ENCODE measurements at places on chromosomes 16 and 17.

GRCh38 chr16:82655072-82655714, 28.4 kb downstream of the CDH13 start:
- peak; percentile 50 for DNase-seq

GRCh38 chr16:12637002-12637401, 166.7 kb downstream of the CPPED1 start:
- DNase-seq = no peak

- DNase-seq = no peak
These were observed 15.4 kb upstream of the ENPP7 start for GRCh38 chr17:79715098-79715942.

- no peak for DNase-seq
These were observed 117.2 kb upstream of the METRNL start for GRCh38 chr17:82962163-82962720.

GRCh38 chr16:50889276-50889675, 147.4 kb downstream of the CYLD start:
- DNase-seq = no peak

DNA sequence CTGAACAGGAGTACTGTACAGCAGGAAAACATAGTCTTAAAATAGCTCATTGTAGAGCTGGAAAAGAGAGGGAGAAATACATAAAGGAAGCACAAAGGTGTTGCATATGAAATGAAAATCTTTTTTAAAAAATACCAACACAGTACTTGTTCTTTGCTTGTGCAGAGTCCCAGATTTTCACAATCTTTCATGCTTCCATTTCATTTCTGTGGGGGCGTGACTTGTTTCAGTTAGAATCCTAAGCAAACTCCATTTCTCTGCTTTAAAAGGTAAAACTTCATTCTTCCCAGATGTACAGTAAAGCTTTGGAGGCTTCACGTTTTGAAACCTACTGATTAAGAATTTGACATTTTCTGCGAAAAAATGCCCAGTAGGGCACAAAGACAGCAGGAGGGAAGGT, 48.5 kb upstream of the MARCHF10 start:
- DNase-seq = no peak

DNA sequence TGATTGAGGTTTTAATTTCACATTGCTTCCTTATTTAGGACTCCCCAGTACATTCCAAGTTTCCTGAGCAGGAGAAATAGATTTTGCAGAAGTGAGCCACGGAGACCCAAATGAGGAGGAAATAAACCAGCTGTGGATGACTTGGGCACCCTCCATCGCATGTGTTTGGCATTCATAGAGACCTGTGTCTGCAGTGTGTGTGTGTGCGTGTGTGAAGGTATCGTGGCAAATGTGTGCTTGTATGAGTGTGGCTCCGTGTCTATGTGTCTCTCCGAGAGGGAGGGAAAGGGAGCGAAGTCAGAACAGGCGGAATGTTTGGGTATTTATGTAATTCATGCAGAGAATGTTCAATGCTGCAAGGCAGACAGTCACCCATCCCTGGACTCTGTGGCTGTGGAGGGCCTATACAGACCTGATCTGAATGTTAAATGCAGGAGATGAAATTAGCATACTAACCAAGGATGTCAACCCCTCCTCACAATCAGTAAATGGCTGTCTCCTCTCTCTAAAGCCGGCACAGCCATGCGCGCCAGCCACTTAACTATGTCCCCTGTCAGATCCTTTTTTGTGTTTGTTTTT, 186.0 kb upstream of the ZFHX3 start:
- DNase-seq = no peak

- DNase-seq = no peak
These were observed 11.8 kb upstream of the CDC42EP4 start for GRCh38 chr17:73323409-73324159.

GRCh38 chr16:74450236-74450635, 29.0 kb upstream of the CLEC18B start:
- no peak for DNase-seq

GRCh38 chr17:83086199-83086880, 6.9 kb downstream of the METRNL start:
- DNase-seq = no peak

DNA sequence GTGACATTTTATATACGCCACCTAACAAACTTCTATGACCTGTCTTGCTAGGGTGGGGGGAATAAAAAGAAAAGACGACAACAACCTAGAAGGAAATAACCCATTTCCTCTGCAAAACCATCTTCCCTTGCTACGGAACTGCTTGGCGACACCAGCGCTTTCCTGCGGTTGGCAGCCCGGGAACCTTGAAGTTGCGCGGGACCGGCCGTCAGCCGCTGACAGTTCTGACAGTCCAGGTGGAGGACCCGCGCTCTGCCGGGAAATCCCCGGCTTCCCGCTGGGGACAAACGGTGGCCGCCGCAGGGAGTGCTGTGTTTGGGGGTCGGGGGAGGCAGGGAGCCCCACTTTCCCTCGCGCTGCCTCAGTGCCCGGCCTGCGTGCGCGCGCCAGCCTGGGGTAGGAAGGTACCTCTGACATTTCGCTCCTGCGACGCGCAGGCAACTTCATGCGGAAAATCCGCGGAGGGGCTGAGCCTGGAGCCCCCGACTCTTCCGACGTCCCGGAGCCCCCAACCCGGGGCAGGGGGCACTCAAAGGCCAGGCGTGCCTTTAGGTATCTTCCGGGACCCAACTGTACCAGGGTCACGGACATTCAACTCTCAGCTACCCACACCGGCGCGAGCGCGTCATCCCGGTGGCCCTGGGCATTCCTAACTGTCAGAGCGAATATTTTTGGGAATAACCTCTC, 516 bp downstream of the SLC16A6 start:
- DNase-seq = no peak

GRCh38 chr17:18327556-18327955, 12.5 kb downstream of the SMCR8 start:
- no peak for DNase-seq

GRCh38 chr17:7431231-7431630, 2.6 kb downstream of the SPEM3 start:
- DNase-seq = no peak

- DNase-seq = no peak
These were observed 14.0 kb upstream of the KRT222 start for GRCh38 chr17:40678902-40679522.

DNA sequence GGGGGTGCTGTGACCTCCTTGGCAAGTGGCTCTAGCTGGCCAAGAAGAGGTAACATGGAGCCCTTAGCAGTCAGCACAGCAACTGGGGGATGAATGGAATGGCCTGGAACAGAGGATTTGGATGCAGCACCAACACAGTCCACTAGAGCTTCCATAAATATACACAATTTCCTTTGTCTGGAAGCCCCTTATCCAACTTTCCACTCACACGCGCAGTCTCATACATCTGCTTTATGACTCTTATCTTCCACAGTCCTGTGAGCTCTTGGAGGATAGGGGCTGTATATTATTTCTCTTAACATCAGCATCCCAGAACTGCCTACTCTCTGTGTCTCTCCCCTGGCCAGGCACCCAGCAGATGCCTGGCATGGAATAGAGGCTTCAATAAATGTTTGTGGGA, 235.6 kb upstream of the MAF start:
- no peak for DNase-seq

- DNase-seq = no peak
These were observed 12.5 kb upstream of the TMIGD1 start for GRCh38 chr17:30346221-30346795.

GRCh38 chr17:66240630-66241029, 11.4 kb upstream of the APOH start:
- DNase-seq = no peak

DNA sequence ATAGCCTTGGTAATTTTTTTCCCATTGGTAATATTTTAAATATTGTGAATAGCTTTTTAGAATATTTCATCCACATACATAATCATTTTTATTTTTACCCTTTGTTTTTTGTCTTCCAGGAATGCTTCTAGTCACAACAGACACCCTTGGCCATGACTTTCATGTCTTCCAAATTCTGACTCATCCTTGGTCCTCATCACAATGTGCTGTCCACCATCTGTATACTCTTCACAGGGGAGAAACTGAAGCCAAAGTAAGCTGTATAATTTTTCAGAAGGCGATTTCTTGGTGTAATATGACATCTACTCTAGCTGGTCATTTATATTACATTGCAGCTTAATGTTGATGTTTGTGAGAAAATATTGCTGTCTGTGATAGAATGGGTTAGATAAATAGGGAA, 269.4 kb downstream of the BCAS3 start:
- DNase-seq = no peak

DNA sequence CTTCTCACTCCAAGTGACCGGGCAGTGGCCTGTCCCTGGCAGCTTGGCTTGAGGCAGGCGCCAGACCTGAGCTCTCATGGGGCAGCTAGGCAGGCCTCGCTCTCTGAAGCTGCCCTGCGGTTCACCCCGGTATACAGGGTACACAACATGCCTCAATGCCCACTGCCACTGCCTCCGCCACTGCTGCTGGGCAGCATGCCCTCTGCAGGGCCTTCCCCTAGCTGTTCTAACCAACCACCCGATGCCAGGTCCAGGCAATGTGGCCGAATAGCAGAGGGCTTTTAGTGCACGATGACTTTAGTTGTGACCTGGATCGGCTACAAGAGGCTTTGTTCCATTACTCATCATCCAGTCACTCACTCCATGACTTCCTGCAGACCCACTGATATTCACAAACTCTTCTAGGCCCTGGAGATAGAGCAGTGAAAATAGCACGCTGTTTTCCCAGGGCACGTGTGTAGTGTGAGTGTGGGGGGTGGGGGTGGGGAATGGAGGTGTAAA, 19.7 kb downstream of the CDC42EP4 start:
- DNase-seq = no peak

GRCh38 chr16:23436951-23437350, 16.0 kb downstream of the COG7 start:
- DNase-seq = no peak

- DNase-seq = peak; percentile 8
These were observed 776 bp downstream of the LRRC75A start for GRCh38 chr17:16491131-16491702.

GRCh38 chr17:27310565-27311110, 16.7 kb downstream of the WSB1 start:
- no peak for DNase-seq

DNA sequence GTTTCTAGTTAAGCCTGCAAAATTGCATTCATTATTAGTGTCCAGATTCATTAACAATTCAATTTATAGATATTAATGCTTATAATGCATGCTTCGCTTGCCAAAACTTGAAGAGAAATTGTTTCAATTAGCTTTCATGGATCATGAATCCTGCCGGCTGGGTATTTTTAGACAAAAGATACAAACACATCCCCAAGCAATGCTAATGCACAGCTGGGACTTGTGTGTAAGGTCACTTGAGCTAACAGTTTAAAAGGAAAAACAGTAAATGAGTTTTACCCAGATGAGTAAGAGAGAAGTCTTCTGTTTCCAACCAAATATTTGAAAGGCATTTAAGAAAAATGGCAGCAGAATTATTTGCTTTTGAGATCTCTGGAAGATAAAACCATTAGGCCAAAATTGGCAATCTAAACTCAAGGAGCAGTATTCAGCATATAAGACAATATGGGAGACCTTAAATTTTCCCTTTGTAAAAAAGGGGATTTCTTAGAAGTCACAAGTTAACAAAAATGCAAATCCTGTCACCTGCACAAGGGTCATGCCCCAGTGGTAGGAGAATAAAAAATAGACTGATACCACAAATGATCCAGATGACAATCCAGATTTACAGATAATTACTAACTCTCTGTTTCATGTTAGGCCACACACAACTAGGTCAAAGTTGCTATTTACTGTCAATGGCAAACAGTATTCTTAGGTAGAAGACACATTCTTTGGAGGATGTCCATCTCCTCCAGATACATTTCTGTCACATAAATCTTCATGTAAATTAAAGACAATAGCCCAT, 418.4 kb upstream of the PMFBP1 start:
- no peak for DNase-seq

GRCh38 chr17:65261152-65261551, 124.0 kb downstream of the RGS9 start:
- no peak for DNase-seq

DNA sequence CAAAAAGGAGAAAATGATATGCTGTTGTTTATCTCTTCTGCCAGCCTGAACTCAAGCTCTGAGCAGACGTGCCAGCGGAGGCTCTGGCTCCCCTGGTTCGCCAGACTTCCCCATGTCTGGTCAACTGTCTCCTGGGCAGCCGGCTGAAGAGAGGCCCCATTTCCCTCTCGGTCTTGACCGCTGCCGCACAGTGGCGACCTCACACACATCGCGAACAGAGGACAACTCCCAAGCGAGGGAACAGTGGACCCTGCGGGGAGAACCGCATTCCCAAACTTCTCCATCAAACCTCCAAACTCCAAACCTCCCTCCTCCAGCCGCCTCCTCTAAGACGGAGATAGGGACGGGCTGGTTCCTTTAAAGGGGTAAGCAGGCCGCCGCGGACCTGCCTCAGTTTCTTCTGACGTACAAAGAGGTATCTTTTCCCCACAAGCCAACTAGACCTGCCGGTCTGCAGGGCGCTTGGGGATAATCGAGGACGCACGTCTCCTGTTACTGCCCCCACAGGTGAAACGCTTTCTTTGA, 24.9 kb upstream of the RFFL start:
- DNase-seq = no peak

- no peak for DNase-seq
These were observed 93.5 kb downstream of the NXN start for GRCh38 chr17:885971-886571.

All from stimulated activated CD4-positive, alpha-beta T cell treated with anti-CD3 and anti-CD28 coated beads, Interleukin-12 subunit alpha, Interleukin-12 subunit beta, amount 100 ng/mL, for 48 hours (primary cell).